ENCODE measurements at places on chromosomes 7 and 10. TPM values are rescaled to one million over a fixed set of nuclear protein-coding genes. Genes with fewer than 3 reads are reported as not detected.

Gene IFIT5
- 11.2 TPM for total RNA-seq

Gene FRA10AC1
- total RNA-seq, result 25.1 TPM

Gene MYL7
- not detected for total RNA-seq

Gene ACSM6
- not detected for total RNA-seq

Gene SPDYE9
- not detected for total RNA-seq

Gene GATA3
- total RNA-seq, result 13.1 TPM

Gene PAX4
- not detected for total RNA-seq

Gene ANXA8
- total RNA-seq, result 103 TPM

Gene ASB4
- total RNA-seq, result not detected

Gene MSMB
- total RNA-seq, result not detected

Gene PTPN20
- 0.26 TPM for total RNA-seq

Gene CHAT
- not detected for total RNA-seq

Gene FZD8
- 13.0 TPM for total RNA-seq

Gene NKX2-3
- total RNA-seq, result not detected

Gene CTAGE8
- 2.6 TPM for total RNA-seq

Gene CALML5
- not detected for total RNA-seq

Gene FXYD4
- not detected for total RNA-seq

All from MCF 10A (cell line).